ENCODE measurements at places on chromosomes 1 and 21.

GRCh38 chr1:115194506-115194905 lies 105.2 kb upstream of the TSPAN2 start:
- no peak for DNase-seq

DNA sequence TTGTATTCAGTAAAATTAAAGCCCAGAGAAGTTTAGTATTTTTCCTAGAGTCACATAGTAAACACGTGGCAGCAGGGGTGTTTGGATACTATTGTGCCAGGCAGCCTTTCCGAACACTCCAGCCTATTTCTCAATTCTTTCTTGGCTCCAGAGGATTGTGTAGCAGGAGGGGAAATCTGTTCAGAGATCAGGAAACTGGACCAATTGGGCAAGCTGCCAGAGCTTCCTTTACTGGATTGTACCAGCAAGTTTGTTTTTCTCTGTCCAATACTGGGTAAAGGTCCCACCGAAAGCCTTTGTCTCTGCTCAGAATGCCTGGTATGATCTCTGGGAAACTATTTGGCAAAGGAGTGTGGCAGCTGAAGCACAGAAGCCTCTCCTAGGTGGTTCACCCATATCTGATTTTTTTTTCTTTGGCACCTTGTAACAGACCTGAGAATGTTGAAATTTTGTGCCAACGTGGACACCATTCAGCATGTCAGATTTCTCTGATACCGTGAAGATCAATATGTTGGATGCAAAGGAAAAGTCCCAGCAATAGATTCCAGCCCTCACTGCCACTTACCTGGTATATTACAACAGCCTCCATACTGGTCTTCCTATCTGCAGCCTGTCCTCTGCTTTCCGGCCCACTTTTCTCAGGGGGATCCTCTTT lies 126.2 kb downstream of the FGGY start:
- peak; percentile 45 for DNase-seq

- DNase-seq, result no peak
Observed at GRCh38 chr21:26851109-26851944, 6.1 kb upstream of the ADAMTS1 start.

GRCh38 chr1:67629370-67630075 lies 55.5 kb upstream of the GADD45A start:
- DNase-seq, result no peak

DNA sequence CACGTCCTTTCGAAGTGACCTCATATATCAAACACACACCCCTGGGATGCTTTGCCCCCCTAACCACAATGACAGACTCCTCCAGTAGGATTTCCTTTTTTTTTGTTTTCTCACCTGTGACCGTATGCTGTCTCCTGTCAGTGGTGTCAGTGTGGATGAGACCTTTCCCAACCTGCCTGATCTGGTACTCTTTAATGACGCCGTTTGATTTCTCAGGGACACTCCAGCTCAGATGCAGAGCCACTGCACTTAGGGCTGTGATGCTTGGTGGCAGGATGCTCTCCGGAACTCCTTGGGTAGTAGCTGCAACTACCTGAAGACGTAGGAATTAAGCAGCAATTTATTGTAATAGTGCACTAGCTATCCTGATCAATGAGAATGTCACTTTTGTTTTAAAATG lies 212.6 kb downstream of the KCTD3 start:
- DNase-seq, result no peak

DNA sequence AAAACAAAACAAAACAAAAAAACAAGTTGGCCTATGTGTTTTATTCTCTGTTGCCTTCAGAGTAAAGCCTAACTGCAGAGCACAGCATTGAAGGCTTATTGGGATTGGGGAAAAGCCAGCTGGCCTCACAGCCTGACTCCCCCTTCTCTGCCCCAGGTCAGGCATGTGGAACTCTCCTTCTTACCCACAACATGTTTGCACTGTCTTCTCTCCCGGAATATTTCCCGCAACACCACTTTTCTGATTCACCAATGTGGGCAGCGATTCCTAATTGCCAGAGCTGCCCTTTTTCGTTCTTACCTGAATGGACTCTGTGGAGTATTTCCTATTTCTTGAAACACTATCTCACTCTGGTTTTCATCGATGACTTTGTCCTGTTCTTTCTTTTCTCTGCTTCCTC lies 2.8 kb upstream of the TARBP1 start:
- no peak for DNase-seq
